ENCODE measurements at places on chromosomes 2 and 18.

GRCh38 chr18:36089001-36089400 is 21.6 kb upstream of the RPRD1A start:
- DNase-seq = no peak

DNA sequence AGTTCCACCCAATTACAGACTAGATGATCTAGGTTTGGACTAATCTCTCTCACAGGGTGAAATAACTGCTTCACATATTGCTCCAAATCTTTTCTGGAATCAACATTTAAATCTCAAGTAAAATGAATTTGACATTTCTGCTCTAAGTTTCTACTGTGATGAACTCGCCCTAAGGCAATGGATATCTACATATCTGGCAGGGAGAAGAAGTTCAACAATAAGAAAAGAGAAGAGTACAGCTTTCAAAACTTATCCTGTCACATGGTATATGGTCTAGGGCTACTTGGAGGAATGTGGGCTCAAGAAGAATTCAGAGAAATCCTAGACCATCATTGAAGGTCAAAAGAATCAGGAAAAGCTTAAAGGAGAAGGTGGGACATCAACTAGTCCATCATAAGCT is 440.2 kb downstream of the MBD2 start:
- DNase-seq = no peak

- no peak for DNase-seq
Observed at GRCh38 chr2:236171181-236171679, 3.0 kb upstream of the GBX2 start.

DNA sequence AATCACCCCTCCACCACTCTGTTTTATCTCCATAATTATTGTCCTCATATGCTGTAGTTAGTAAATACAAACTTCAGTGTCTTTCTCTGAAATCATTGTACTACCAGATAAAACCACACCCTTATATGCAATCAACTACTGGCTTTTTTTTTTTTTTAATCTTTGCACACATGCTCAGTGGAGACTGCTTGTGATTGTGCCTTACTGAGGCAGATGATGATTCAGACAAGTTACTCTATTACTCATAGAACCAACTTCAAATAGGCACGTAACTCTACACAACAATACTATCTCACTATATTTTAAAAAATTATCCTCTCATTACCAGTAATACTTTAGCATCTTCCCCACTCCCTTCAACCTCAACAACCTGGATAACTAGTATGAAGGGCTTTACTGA is 1278.4 kb upstream of the PIK3C3 start:
- no peak for DNase-seq

DNA sequence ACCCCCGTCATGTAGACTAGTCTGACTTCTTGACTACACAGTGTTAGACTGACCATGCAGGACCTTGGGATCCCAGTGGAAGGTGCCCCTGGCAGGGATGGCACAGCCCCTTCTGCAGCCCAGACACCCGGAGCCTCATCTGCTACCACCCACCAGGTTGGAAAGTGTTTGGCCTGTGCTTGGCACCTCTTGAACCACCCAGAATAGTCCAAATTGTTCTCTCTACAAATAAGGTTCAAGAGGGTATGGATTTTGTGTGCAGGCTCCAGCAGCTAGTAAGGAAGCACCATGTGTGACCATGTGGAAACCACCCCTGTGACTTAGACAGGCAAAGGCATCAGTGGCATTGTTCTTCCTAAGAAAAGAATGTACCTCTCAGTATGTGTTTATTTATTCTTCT is 18.4 kb downstream of the L3MBTL4 start:
- DNase-seq = no peak

GRCh38 chr18:57051657-57052044 is 95.2 kb upstream of the BOD1L2 start:
- no peak for DNase-seq

- DNase-seq = no peak
Observed at GRCh38 chr2:217661378-217661777, 341.4 kb downstream of the TNS1 start.

GRCh38 chr2:26754972-26755670 is 9.0 kb upstream of the SLC35F6 start:
- no peak for DNase-seq

DNA sequence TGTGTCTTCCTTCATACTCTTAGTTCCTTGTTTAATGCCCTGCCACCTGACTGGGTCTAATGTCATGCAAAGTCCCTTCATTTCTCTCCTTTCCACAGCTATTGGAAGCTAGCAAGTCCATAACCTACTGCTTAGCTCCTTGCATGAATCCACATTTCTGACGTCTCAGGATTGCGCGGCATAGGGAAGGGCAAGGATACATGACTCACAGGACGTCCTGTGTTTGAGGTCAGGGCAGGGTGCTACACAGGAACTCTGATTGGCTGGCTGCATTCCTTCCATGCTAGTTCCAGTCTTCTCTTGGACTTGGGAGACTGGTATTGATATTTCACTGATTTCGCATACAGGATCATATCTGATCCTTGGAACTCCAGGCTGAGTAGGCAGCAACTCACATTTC is 137.9 kb downstream of the CDH2 start:
- DNase-seq = no peak

DNA sequence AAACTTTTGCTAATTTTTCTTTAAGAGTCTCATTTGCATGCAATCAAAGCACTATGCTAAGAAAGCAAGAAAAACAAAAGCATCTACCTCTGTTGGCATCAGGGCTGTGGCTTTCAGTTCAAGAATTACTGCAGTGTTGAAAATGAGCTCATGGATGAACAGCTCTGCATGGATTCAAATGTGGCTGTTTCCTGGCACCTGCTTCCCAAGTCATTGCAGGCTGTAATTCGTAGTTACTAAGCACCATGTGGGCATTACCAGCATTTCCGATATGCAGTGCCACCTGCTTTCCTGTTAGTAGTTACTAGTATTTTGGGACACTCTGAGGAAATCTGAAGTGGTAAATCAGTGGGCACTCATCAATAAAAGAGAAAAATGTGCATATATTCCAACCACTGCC is 37.8 kb upstream of the FAM110C start:
- no peak for DNase-seq

DNA sequence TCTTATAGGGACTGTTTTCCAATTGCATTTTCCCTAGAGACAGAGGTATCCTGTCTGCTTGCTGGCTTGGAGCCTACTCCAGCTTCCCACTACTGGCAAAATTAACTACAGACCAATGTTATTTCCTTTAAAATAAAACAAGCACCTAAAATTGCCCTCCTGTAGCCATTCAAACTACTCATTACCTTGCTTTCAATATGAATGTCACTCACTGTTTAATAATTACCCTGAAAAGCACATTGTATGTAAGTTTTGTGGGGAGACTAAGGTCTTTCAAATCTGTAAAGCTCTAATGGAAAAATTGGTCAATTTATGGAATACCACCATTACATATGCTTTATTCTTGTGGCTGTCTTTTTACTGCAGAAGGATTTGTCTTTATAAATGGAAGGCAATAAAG is 87.3 kb downstream of the DOCK10 start:
- no peak for DNase-seq

- no peak for DNase-seq
Observed at GRCh38 chr2:3403587-3404334, 24.3 kb downstream of the TRAPPC12 start.

DNA sequence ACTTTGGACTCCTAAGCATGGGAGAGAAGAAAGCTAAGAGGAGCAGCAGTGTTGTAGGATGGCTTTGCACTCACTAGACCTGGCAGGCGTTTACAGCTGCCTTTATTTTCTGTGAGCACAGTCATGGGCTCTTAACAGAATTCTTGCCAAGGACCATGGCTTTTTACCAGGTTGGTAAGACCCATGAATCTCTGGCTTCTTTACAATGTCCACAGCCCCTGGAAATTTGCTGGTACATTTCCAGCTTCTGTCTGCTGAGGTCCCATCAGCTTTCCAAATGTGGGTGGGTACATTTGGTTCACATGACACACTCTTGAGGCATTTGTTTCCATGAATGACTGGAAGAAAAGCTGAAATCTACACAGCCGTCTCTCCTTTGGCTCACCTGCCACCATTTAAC is 162.7 kb downstream of the PPP1R1C start:
- no peak for DNase-seq

DNA sequence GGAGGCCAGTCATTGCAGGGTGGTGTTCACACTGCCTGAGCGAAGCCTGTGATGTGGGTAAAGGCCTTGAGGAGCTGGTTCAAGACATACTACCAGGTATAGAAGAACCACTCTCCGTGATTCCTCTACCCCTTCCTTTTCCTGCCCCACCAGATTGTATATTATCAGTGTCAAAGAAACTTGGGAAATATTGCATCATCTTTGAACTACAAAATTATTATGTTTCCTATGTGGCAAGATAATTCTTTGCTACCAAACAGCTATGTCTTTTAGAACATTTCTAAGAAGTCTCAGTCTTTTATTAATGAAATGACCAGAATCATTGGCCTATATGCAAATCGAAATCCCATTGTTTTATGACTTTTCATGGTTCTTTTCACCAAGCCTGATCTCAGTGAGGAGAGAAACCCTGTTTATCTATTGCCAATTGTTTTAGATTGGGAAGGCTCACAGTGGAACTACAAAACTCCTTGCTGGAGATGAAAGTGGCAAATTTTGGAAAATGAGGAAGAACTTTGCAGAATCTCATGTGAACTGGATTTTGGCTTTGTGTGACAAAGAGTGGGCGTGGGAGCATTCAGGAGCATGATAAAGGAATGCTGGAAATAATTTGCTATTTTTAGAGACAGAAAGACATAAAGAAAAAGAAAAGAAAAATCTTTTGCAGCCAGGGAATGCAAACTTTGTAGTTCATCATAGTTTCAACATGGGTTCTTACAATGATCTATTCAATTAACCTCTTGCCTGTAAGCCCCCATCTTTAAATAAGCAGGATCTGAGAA is 286.9 kb downstream of the INSIG2 start:
- no peak for DNase-seq

DNA sequence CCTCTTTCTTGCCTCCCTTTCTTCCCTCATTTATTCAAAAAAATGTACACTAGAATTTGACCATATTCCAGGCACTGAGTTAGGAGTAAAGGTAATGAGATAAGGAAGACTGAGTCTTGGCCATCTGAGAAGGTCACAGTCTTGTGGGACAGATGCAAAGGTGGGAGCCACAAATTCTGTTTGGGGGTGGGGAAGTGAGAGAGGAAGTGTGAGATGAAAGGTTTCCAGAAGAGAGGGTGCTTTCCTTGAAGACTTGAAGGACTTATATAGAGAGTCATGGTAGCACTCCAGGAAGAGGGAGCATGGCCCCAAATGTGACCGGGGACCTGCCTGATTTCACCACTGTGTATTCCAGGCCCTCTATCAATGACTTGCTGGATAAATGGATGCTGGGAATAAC is 320.6 kb downstream of the LPIN1 start:
- no peak for DNase-seq

GRCh38 chr2:72182547-72182946 is 34.9 kb upstream of the CYP26B1 start:
- DNase-seq = no peak

GRCh38 chr2:231146665-231147064 is 21.8 kb upstream of the HTR2B start:
- DNase-seq = no peak

- DNase-seq = no peak
Observed at GRCh38 chr18:47345291-47345690, 93.8 kb upstream of the SKOR2 start.

DNA sequence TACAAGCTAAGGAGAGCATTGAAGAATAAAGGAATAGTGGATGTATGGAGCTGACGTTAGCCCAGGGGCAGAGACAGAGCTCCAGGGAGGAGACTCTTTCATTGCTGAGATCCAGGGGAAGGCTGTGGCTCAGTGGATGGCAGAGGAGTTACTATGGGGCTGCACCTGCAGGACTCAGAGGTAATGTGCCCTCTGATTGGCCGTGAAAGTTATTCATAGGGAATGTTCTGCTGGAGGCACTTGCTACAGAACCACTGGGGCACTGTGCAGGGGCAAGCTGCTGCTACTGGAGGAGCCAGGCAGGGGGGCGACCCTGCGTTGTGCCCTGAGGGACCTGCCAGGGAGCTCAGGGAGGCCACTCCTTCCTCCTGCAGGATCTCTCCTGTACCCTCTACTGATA is 199.2 kb downstream of the PTPRM start:
- DNase-seq = no peak

DNA sequence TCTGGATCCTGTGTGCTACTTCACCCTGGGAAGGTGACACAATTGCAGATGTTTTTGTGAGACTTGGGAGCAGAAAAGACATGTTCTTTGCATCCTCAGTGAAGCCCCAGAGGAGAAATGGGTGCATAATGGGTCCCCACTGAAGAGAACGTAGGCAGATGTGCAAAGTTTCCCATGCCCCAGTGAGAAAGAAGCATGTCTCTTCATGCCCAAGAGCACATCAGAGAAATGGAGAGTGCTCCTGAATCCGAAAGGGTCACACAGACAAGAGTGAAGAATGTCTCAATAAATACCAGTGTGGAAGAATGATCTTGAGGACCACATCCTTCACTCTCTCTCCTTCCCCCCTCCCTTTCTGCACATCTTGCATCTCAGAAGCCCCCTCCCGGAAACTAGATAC is 167.7 kb downstream of the TMEM247 start:
- DNase-seq = no peak

DNA sequence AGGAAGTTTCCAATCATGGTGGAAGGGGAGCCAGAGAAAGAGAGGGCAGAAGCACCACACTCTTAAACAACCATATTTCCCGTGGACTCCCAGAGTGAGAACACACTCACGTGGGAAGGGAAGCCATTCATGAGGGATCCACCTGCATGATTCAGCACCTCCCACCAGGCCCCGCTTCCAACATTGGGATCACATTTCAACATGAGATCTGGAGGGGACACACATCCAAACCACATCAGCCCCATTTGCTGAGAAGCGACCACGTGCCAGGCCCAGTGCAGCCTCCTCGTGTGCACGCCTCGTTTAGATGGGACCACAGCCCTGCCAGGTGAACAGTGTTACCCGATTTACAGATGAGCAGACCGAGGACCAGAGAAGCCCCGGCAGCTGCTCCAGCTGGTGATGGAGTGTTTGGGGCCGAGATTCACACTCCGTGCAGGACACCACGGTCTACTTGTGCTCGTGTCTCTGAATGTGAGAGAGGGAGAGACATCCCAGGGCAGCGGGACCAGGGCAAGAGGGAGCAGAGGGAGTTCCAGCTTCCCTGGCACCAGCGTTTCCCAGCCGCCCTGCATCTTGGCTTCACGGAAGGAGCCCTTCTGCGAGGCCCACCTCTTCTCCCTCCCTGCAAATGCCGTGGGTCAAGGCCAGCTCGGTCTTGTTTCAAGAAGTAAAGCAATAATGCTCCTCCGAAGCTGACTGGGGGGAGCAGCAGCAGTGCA is 76.9 kb upstream of the ODC1 start:
- no peak for DNase-seq

DNA sequence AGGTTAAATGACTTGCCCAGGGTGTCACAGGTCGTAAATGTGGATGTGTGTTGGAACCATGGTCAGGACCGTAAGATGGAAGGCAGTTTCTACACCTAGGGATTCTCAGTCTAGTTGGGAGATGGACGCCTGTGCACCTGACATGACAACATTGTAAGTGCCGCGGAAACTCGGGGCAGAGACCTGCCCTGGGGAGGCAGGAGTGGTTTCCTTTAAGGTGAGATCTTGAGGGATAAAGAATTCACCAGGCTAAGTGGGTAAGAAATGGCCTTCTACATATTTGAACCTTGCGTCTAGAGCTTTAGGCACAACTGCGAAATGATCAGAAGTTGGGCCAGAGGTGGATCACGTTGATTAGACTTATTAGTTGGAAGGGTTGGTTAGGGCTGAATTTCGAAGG is 1.6 kb downstream of the DGKD start:
- DNase-seq = no peak

Measured in stimulated activated CD8-positive, alpha-beta memory T cell treated with anti-CD3 and anti-CD28 coated beads, Interleukin-4, amount 100 ng/mL, for 4 hours (primary cell).